ENCODE measurements at places on chromosomes 2 and 18.

GRCh38 chr2:44573996-44574395 lies 212.2 kb downstream of the CAMKMT start:
- no peak for DNase-seq

DNA sequence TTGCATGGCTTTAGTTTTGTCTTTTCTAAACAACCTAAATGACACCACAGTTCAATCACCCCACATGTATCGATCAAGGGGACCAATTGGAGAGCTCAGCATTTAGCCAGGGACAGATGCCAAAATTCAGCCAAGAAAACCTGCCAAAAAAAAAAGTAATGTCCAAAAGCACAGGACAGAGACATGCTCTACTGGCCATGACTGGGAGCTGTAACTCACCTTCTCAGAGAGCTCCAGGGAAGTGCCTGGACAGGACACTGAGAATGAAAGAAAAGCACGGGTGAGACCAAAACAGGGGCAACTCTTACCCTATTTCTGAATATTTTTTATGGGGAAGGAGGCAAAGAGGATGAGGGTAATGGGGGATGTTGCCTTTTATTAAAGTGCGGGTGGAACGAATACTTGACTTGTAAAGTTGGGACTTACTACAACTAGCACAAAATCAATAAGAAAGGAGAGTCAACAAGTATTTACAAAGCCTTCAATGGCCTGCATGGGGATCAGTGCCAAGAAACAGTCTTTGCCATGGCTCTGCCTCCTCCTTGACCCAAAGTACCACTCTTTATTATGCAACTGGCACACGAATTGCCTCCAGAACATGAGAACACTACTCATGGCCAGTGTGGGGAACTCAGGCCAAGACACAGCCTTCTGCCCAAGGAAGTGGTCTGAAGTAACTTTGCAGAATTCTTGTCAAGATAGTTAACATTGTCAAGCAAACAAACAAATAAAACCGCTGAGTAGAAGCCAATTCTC lies 72.9 kb upstream of the HK2 start:
- DNase-seq, result no peak

DNA sequence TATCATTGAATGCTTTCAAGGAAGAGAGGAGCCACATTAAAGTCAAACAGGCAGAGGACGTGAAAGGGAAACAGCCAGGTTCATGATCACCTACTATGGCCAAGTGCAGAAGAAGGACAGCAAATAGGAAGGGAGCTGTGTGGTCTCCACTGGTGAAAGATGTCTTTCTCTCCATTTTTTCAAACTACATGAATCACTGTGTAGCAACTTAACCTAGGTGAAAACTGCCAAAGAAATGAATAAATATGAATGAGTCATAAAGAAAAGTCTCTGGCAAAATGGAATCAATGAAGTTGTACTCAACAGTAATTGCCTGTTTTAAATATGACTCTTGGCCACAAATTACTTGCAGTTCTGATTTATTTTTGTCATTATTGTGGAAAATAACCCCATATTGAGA lies 452.6 kb upstream of the PKDCC start:
- no peak for DNase-seq

DNA sequence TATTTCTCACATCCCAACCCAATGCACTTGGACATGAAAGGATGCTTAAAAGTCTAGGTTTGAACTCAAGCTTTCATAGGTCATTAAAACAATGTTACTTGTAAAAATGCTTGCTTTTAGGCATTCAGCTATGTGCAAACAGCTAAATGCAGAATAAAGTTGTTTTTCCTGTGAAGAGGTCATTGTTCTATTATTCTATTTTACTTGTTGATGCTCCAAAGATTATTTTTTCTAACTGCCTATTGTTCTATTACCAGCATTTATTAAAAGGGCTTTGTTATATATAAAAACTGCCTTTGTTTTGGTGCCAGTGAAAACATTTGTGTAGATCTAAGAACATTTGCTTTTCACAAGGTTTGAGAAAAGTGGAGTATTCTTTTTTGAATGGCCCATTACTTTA lies 49.4 kb downstream of the TMEM178A start:
- DNase-seq, result no peak

- peak; percentile 83 for DNase-seq
Measured at GRCh38 chr2:180728928-180729559, 251.4 kb upstream of the UBE2E3 start.

DNA sequence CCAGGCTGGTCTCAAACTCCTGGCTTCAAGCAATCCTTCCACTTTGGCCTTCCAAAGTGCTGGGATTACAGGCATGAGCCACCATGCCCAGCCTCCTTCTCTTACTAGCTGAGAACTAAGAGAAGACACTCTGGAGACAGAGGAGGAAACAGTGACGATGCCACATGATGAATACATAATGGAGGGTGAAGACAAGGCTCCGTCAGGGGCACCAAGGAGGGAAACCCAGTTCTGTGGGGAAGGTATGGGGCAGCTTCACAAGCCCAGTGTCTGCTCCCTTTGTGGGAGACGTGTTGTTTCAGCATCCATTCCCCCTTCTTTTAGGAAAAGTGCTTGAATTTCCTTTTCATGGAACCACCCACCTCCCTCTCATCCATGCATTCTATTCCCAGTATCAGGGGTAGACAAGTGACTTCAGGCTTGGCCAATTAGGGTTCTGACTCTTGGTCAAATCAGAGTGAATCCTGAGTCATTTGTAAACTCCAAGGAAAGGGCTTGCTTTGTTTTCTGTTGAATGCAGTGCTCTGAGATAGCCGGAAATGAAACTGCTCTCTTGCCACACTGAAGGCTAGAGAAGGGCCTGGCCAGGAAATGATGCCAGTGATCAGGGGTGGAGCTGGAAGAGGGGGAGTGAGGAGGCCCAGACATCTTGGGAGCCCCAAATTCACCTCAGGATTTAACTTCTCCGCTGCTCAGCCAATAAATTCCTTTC lies 23.7 kb downstream of the TMEM127 start:
- peak; percentile 69 for DNase-seq

DNA sequence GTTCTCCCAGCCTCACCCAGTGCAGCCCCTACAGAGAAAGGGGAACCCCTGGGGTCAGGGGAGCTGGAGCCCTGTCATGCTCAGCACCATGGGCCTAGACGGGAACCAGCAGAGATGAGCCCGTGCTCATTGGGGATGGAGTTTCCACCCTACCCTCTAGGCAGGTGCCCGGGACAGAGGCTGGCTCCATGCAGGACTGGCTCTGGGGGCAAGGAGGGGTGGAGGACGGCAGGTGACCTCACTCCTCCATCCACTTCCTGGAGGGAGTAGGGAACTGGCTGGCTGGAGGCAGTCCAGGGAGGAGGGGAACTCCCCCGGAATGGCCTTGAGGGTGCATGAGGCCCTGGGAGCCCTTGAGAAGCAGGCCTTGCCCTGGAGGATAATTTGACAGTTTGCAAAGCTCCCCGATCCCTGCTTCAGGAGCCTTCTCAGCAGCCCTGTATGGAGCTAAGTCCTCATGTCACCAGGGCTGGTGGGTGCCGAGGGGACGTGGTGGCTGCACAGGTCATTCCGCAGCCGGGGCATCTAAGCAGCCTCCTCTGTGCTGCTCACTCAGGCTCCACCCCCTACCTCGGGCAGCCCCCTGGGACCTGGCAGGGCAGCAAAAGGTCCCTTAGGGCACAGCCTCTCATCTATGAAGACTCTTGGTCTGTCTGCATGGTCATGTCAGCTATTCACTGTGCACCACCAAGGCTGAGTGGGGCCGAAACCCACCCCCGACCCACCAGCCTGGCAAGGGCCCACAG lies 2.1 kb downstream of the NEURL3 start:
- no peak for DNase-seq

DNA sequence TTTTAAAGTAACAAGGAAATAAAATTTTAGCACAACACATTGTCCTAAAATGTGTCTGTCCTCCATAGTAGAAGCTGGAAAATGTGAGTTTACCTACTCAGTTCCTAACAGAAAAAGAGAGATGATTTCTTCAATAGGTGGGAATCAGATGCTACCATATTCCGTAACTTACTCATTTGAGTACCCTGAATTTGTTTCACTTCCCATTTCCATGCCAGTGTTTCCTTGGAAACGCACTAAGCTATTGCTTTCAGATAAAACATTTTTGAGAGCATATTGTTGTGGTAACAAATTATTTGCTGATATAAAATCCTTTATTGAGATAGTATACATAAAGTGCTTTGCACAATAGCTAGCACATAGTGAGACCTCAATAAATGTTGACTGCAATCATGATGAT lies 137.5 kb upstream of the BARD1 start:
- DNase-seq, result no peak

DNA sequence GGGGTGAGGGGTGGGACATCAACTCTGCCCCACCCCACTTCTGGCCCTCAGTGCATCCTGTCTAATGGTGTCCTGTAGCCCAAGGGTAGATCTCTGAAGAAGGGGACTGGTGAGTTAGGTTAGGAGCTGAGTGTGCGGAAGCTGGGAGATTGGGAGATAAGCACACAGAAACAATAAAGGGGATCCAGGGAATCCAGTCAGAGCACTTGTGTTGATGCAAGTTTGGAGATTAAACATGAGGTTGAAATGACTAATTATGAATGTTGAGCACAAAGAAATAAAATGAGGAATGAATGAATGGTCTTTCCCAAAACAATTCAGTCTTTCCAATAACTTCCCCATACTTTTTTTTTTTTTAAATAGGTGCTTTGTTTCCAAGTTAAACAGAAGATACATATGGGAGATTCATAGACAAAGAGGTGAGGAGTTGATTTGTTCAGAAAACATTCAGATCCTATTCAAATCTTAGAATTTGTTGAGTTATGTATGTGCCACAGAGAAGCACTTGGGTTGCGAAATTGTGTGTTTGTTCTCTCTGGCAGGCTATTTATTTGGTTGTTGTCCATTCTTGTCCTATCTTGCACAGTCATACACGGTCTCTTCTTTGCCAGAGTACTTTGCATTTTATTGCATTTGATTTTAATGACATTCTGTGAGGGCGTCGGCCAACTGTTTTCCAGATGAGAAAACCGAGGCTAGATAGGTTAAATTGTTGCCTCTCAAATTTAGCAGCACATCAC lies 31.6 kb upstream of the NABP1 start:
- DNase-seq, result peak; percentile 40
